Left hindlimb (tissue), 1 donor: ENCODE measurements at places on chromosomes 7 and 10.
A peak's percentile ranks its signal among the peaks of the same experiment; 100 is the strongest.

GRCh38 chr7:28674359-28674782 is 262.1 kb downstream of the CREB5 start:
- DNase-seq: no peak

- no peak for DNase-seq
Observed at GRCh38 chr7:98913026-98913425, 34.7 kb downstream of the TRRAP start.

- DNase-seq: no peak
Observed at GRCh38 chr10:122213766-122214165, 57.3 kb upstream of the BTBD16 start.

- DNase-seq: no peak
Observed at GRCh38 chr7:82714883-82715282, 271.3 kb upstream of the CACNA2D1 start.

- DNase-seq: no peak
Observed at GRCh38 chr10:49830016-49830415, 67.9 kb upstream of the OGDHL start.

GRCh38 chr7:94087664-94088352 is 83.7 kb upstream of the BET1 start:
- DNase-seq: peak; percentile 45

- no peak for DNase-seq
Observed at GRCh38 chr7:1919539-1920265, 249.6 kb downstream of the ELFN1 start.

DNA sequence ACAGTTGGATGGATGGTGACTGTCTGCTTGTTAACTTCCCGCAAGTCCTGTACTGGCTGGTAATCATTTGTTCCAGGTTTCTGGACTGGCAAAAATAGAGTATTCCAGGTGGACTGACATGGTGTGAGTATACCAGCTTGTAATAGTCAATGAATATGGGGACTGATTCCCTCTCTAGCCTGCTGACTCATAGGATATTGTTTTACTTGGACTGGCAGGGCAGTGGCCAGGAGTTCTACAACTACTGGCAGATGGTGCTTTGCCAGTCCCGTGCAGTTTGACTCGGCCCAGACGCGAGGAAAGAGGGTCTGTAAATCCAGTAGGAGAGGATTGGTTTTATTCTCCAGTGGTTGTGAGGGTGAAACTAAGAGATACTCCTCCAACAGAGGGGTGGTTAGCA is 78.0 kb downstream of the PRR15 start:
- no peak for DNase-seq

- no peak for DNase-seq
Observed at GRCh38 chr7:24422441-24423010, 138.5 kb downstream of the NPY start.

DNA sequence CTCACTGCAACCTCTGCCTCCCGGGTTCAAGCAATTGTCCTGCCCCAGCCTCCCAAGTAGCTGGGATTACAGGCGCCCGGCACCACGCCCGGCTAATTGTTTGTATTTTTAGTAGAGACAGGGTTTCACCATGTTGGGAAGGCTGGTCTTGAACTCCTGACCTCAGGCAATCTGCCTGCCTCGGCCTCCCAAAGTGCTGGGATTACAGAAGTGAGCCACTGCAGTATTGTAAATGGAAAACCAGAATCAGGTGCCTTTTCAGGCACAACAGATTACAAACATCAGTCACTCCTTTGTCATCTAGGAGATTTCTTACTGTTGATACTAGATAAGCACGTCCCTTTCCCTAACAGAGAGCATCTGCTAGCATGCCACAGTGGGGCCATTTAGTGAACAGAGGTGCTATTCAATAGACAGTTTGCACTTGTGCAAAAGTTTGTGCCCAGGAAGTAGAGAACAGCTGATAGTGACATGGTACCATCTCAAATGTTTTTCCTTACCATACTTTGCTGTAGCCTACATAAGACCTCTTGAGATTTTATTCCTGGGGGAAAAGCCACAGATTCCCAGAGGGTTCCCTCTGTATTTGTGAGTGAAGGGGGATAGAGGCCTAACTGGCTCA is 24.5 kb upstream of the WAC start:
- DNase-seq: no peak

- DNase-seq: no peak
Observed at GRCh38 chr7:73341877-73342276, 13.9 kb downstream of the FKBP6 start.

DNA sequence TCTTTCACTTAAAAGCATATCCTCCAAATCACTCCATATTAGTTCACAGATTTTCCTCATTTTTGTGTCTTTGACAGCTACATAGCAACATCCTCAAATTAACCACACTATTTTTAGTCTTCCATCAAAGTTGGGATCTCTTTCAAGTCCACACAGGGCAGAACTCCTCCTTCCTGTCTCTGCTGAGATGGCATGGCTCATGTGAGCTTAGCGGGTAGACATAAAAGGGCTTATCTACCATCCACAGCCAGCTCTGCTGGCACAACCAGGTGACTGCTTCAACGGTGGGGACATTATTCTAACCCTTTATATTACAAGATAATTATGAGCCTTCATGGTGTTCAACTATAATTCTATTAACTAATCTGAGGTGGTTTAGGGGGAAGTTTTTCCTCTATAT is 35.5 kb downstream of the ICA1 start:
- no peak for DNase-seq

DNA sequence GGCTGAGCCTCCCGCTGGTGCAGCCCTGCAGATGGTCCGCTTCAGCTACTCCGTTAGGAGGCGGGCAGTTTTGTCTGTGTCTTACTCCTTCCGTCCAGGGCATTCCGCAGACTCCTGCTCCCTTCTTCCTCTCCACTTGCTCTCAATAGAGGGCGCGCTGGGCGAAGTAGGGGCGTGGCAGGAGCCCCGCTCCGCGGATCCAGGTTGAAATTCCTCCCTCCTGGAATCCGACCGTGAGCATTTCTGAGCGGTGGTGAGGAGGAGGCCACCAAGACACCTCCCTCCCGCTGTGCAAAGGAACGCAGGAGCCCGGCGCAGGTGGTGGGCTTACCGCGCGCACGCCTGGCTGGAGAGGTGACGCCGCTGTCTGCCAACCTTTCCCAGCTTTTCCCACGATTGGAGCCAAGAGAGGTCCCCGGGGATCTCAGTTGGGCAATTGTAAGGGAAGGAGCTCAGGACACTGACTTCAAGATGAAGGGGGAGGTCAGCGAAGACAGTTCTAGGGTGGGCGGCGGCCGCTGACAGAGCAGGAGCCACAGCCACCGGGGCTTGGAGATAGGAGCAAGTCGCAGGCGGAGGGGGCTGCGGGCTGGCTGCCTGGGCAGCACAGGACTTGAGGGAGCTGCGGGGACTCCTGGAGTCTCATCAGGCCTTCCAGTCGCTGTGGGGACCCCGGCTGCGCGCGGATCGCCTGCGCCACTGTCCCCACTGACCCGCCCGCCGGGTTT is 1011.3 kb downstream of the XPNPEP1 start:
- DNase-seq: peak; percentile 66

DNA sequence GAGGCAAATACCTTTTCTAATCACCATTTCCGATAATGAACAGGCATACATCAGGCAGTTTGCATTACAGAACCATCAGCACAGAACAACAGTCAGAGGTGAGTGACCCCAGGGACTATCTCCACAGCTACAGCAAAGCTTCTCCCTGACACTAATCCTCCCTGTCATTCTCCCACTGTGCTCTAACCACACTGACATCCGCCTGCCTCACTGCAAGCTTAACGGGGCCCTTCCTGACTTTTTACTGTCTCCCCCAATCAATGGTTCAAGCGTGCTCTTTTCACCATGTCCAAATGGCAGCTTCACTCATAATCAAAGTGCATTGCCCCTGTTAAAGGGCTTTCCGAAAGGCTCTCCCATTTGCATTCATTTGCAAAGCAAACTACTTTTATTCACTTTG is 196.3 kb downstream of the DNAJC1 start:
- no peak for DNase-seq

DNA sequence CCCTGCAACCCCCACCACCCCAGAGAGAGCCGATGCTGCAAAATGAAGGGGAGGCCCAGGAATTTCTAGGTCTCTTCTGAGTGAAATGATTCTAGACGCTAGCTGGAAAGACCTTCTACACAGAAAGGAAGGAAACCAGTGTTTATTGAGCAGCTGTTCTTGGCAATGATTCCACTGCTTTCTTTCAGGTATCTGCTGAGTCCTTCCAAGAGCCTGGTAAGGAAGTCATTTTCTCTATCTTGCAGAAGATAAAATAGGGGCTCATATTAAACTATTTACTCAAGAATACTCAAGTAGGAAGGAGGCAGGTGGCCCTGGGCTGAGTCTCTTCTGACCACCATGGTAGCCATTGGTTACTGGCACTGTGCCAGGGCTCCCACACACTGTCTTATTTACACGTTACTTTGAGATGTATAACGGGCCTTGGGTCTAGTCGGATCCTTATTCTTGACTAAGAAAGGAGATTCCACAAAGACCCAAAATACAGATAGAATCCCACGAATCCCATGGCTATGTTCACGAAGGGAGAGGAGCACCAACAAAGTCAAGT is 112.1 kb downstream of the GALNT11 start:
- no peak for DNase-seq

DNA sequence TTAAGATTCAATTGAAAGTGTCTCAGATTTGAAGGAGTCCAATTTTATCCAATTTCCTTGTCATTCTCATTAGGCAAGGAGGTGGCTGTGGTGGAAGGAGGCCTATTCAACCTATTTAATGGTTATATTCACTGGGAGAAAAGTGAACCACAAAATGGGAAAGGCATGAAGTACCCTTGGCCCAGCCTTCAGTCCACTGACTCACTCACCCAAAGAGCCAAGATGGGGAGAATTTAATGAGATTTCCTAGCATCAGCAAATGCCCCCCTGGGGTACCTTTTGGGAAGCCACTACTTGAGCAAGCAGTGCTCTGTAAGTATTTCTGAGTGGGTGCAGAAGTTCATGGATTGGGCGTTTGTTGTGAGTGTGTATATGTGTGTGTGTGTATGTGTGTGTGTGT is 144.1 kb downstream of the NRP1 start:
- no peak for DNase-seq

DNA sequence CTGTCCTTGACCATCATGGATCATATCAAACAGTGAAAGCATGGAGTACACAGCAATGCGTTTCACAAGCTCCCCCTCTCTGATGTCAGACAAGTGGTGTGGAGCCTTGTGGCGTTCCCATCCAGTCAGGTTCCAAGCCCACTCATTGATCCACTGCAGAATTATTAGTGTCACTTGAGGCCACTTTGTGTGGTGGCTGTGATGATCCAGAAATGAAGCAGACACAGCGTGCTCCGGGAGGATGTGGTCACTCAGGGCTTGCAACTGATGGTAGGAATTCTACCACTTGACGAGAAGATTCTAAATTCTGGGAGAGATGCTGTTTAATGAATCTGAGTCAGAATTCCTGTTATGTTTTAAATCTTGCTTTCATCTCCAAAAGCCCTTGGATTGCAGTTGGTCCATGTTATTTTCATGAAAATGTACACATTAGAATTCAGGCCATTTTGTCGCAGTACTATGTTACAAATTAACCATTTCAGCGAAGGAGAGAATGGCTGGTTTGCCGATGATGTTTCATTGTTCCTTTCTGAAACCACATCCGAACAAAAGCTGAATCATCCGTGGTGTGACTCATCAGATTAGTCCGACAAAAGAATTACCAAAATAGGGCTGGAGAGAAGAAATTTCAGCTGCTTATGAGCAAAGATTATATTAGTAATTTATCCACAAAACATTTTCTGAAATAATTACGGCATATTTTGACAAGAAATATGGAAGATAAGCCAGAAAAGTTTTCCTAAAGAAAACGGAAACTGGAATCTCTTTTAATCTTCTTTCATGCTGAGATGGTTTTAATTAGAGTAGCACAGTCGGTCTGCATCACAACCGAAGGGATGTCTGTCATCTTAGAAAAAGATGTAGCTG is 48.1 kb downstream of the INSYN2A start:
- no peak for DNase-seq

DNA sequence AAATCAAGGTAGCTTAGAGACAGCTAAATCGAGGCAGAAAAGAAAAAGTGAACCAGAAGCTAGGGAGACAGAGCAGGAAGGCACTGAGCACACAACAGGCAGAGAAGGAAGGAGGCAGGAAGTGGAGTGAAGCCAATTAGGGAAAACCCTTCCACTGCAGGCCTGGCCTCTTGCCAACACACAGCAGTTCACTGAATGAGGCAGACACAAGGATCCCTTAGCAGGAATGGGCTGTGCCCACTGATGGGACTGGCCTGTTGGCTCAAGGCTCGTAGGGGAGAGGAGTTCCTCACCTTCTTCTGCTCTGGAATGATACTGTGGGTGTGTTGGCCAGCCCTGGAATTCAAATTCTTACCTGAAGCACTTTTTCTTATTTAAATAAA is 220.3 kb upstream of the STK17A start:
- DNase-seq: peak; percentile 48

DNA sequence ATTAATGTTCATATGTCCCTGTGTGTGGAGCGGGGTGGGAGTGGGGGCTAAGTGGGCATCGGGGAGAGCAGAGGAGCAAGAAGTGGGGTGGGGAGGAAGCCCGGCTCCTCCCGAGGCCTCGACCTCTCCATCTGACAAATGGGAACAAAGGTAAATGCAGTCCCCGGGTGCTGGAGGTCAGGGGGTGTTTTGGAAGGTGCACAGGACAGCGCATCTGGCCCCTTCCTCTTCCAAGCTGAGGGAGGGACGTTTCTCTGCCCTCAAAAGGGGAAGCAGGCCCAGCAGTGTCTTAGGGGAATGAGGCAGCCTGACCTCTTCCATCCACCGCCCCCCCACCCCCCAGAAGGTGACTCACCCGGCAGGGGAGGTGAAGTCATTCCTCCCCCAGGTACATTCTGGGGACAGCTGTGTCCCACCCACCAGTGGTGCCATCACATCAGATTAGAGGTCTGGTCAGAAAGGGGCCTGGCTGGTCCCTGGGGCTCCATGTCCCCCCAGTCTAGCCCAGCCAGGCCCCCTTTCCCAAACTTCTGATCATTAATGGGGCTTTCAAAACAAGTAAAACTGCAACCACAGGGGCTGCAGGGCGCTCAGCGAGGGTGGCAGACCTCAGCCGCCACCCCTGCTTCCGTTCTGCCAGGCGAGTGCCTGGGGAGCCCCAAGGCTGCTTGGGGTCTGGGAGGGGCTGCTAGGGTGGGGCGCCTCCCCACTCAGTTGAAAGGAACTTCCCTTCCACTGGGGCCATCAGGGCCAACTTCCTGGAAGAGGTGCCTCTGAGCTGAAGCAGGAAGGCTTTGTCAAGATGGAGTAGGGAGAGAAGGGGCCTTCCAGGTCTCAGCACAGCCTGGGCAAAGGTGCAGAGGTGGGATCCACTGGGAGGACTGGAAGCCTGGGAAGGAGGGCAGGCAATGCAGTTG is 10.8 kb downstream of the LFNG start:
- DNase-seq: peak; percentile 53

GRCh38 chr10:108412323-108412722 is 1247.8 kb upstream of the SORCS1 start:
- no peak for DNase-seq

GRCh38 chr10:31961277-31962074 is 32.8 kb upstream of the ARHGAP12 start:
- no peak for DNase-seq

- DNase-seq: no peak
Observed at GRCh38 chr7:16718111-16718656, 35.4 kb upstream of the TSPAN13 start.
